H54 (cell line): ENCODE measurements at places on chromosomes 1 and 21.
A peak's percentile ranks its signal among the peaks of the same experiment; 100 is the strongest.

- DNase-seq = no peak
Measured at GRCh38 chr1:224911217-224911616, 18.3 kb upstream of the DNAH14 start.

DNA sequence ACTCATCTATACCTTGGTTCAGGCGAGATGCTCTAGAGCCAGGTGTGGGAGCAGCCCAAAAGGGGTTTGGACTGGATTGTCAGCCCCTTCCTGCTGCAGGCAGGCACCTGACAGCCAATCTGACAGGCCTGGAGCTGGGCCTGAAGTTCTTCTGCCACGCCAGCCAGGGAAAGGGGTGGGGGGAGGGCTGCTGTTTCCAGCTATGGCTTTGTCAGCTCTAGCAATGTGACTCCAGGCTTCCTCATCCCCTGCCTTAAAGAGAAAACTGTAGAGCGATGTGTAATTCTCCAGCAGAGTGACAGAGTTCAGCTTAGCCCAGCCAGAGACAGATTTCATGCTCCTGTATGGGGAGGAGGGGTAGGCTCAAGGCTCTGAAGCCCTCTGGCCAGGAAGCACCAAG, 30.3 kb downstream of the WNT4 start:
- no peak for DNase-seq

DNA sequence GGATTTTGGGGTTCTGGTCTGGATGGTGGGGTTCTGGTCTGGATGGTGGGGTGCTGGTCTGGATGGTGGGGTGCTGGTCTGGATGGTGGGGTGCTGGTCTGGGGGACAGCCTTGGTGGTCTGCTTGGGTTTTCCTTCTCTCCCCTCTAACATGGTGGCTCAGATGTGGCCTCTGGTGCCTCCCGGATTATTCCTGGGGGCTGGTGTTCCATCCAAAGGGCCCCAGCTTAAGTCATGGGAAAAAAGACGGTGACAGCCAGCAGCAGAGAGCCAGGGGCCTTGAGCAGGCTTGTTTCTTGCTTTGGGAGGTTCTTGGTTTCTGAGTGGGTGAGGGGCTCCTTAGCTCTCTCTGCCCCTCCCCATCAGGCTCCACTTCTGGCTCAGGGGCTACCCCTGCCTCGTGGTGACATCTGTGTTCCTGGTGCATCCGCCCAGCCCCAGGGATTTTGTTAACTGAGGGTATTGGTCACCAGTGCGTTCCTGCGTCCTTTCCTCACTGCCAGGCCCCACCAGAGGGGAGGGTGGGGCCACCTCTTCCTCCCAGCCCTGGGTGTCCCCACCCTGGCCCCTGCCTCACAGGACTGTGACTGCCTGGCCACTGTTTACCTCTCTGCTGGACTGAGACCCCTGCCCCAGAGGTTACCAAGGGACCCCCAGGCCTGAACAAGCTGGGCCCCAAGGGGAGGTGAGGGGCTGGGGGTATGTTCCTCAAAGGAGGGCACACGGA, 43.2 kb upstream of the ACTRT2 start:
- DNase-seq = no peak

DNA sequence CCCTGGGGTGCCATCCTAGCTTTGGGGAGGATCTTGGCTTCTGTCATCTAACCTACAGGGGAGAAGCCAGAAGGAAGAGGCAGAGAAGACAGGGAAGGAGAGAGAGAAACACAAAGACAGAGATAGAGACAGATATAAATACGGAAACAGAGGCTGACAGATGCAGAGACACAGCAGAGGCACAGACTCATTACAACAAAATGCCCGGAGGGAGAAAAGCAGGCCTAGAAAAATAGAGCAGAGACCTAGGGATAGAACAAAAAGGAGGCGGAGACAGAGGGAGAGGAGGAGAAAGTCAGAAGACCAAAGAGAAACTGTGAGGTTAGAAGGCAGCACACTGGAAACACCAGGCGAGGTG, 1.9 kb downstream of the PEAR1 start:
- DNase-seq = no peak

DNA sequence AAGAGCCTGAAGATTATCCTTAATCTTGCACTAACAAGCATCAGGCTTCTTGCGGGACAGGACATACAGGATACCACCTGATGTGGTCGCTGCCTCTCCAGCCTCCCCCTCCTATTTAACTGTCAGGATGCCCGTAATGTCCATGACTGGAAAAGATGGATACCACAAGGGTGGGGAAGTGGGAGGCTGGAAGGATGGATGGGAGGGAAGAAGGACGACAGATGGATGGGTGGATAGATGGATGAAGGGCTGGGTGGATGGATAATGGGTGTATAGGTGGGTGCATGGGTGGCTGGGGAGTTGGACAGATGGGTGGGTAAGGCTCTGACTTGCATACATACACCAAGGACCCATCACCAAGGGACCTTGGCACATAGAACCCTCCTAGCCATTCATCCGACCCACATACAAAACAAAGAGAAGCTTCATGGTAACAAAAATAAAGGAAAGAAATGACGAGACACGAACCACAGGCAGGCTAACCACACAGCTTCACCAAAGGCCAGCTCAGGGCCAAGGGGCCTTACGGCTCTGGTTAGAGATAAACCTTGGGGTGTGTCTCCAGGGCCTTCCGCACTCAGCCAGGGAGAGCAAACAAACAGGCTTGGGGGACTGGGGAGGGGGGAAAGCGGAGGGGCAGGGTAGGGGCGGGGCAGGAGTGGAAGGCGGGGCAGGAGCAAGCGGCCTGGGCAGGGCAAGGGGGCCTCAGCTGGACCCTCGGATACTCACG, 50.5 kb downstream of the HSPG2 start:
- DNase-seq = no peak

GRCh38 chr1:116962987-116963639, 38.4 kb upstream of the CD101 start:
- no peak for DNase-seq

DNA sequence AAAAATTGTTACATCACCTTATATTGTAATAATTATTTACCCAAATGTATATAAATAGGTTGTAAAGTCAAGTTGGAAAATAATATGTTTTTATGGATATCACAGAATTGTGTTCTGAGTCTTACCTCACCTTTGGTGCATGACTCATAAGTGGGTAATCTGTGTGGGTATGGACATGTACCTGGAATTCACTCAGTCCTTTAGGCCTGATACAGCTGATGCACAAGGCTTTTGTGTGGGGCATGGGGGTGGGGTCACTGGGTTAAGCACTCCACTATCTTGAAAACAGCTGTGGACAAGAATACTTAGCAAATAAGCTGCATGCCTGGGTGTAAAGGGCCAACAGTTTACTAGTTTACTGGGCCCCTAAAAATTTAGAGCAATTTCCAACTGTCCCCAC, 34.4 kb downstream of the INKA2 start:
- no peak for DNase-seq

DNA sequence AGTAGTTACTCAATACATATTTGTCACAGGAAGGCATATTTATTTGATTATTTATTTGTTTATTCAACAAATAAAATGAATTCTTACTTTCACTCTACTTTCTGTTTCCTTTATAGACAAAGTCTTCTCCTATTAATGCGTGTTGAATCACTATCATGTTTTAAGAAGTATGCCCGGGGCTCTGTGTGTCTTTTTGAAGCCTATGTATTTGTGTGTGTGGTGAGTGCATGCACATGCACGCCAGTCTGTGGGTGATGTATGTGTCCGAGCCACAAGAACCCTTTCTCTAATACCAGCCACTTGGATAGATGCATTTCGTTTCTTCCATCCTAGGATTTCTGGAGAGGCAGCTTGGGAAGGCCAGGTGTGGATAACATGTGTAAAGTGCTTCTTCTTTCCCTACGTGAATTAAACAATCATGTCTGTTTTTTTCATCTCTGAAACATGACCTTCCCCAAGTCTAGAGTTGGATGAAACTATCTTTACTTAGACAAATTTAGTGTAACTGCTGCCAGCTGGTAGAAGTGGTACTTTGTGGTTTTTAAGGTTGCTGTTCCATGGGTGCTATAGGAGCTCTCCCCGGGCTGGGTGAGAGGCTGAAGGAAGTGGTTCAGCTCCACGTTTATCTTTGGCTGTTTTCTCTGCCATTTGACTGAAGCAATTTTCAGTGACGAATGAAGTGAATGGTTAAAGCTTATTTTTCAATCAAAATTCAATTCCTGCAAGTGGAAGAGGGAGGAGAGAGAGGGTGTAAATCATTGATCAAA, 46.8 kb upstream of the PPM1J start:
- no peak for DNase-seq

DNA sequence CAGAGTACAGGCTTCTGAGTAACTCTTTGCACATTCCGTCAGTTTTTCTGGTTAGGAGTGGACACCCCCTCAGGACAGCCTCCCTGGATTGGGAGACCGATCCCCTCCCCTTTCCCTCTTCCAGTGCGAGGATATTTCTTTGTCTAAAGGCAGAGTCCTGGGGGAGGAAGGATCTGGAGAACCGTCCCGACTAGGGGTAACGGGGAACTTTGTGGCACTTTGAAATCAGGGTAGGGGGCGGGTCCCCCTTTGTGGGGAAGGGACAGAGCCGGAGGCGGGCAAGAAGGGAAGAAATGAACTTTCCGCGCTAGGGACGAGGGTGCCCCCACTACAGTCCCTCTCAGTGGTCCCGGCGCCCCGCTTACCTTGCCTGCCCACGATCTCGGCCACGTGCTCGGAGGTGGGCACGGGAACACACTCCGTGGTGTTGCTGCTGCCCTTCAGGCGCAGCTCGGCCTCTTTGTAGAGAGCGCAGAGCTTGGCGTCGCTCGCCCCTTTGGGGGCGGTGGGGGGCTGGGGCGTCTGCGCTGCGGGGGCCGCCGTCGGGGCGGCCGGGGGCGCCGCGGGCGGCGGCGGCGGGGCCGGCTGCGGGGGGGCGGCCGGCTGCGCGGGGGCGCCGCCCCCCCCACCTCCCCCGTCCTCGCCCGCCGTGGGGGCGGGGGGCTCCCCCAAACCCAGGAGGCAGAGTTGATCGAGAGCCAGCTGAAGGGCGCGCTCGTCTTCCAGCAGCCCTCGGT, 917 bp downstream of the MEX3A start:
- no peak for DNase-seq

DNA sequence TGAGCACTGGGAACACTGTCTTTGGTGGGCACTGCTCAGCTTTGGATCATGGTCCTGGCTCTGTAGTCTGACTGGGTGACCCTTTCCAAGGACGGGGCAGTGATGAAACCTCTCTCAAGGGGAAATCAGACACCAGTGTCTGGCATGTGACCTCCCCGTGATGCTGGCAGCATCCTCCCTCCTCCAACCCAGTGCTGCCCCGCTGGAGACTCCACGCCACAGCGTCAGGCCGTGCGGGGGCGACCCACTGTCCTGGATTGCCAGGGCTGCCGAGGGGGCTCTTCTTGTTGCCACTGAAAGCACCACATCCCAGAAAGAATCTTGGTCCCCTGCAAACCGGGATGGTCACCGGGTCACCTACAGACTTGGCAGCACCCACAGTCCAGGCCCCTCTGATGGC, 146.4 kb upstream of the ARHGEF16 start:
- DNase-seq = no peak

- DNase-seq = no peak
Measured at GRCh38 chr1:63922848-63923247, 149.0 kb downstream of the ROR1 start.

DNA sequence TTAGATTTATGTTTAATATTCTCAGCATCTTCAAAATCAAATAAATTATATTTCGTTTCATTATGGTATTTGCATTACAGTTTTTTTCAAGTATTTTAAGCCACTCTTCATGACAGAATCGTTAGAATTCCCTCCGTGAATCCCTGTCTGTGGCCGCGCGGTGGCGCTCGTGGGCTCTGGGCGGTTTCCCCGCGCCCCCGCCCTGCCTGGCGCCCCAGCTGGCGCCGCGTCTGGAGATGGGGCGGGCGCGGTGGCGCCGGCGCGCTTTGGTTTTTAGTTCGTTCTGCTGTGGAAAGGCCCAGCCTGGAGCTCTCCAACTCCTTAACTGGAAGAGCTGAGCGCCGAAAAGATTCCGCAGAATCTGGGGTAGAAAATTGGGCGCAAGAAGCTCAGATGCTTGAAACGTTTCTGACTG, 25.7 kb downstream of the PRMT2 start:
- DNase-seq = no peak

DNA sequence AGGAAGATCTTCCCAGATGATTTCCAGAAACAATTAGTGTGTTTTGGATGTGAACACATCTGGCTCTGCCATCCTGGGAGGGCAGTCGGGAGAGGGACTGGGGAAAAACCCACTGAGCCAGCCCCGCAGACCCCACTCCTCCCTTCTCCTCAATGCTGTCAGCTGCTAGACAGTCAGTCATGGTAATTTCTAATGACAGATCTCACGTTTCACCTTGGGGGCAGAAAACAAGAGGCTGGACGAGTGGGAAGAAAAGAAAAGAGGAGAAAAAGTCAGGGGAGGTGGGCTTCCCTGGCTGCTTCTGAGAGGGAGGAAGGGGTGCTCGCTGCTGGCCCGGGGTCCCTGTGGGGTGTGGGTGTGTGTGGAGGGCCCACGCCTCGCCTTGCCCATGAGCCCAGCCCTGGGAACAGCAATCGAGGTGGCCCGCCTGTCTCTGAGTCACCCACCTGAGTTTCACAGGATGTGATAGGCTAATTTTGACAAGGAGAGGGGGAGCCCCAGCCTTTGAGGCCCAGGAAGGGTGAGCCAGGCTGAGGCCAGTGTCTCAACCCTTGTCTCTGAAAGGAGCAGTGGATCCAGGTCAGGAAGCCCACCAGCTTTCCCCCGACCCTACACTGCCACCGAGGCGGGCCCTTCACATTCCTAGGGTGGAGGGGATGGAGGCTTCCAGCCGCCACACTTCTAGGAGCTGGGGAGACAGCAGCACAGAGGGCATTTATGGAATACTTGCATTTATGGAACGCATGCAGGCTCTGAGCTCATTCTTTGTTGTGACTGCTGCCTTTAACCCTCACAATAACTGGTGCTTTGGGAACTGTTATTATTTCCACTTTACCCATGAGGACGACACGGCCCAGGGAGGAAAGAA, 49.1 kb upstream of the IFNLR1 start:
- peak; percentile 65 for DNase-seq

GRCh38 chr1:205449750-205450443, 5.9 kb downstream of the BLACAT1 start:
- peak; percentile 96 for DNase-seq

- DNase-seq = no peak
Measured at GRCh38 chr21:44667612-44668011, 885 bp upstream of the KRTAP12-2 start.

GRCh38 chr1:230274254-230274653, 151.9 kb downstream of the PGBD5 start:
- no peak for DNase-seq

- no peak for DNase-seq
Measured at GRCh38 chr1:220484135-220484534, 43.8 kb upstream of the MARK1 start.

DNA sequence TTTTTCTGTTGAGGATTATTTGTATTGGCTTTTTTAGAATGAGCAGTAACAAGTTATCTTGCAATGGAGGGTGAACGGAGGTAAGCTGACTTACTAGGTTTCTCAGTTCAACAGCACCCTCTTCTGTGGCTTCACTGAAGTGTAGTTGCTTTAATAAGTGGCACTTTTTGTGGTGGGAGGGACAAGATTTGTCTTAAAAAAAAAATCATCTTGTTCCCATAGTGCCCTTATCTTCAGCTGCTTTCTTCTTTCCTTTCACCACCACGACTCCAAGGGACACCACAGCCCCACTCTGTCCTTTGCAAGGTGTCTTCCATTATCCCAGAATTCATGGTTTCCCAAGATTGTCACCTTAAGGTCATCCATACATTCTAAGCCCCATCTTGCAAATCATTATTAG, 92.9 kb downstream of the PIGK start:
- peak; percentile 6 for DNase-seq
